CD8-positive, alpha-beta memory T cell (primary cell): ENCODE measurements at places on chromosomes 16 and 17.

GRCh38 chr17:57879437-57880085, 29.7 kb upstream of the MRPS23 start:
- DNase-seq, result no peak
- H3K27me3 ChIP-seq, result peaks cover 4% of the 10 kb centered on the region
- peaks cover 4% of the 10 kb centered on the region for H3K4me1 ChIP-seq
- H3K4me3 ChIP-seq, result no peak overlapping the region
- H3K27ac ChIP-seq, result no peak overlapping the region
- H3K36me3 ChIP-seq, result no peaks in the 10 kb centered on the region

- no peak for DNase-seq
- peaks cover 21% of the 10 kb centered on the region for H3K4me1 ChIP-seq
- no peaks in the 10 kb centered on the region for H3K27me3 ChIP-seq
These were observed 21.8 kb downstream of the CLEC16A start for GRCh38 chr16:10966129-10966528.

DNA sequence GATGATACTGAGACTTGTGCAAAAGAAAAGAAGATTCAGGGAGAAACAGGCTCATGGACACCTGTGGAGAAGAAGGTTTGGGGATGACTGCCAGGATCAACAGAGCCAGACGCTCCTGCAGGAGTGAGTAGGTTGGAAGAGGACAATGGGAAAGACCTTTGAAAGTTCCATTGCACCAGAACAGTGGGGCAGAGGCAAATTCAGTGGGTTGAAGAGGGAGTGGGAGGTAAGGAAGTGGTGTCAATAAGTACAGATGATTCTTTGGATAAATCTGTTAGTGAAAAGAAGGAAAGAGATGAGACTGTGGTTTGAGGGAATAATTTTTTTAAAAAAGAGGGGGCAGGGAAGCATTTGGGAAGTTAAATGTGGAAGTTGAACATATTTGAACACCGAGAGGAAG, 212.8 kb downstream of the SOX9 start:
- no peaks in the 10 kb centered on the region for H3K27me3 ChIP-seq
- no peaks in the 10 kb centered on the region for H3K36me3 ChIP-seq
- H3K4me3 ChIP-seq, result no peak overlapping the region

DNA sequence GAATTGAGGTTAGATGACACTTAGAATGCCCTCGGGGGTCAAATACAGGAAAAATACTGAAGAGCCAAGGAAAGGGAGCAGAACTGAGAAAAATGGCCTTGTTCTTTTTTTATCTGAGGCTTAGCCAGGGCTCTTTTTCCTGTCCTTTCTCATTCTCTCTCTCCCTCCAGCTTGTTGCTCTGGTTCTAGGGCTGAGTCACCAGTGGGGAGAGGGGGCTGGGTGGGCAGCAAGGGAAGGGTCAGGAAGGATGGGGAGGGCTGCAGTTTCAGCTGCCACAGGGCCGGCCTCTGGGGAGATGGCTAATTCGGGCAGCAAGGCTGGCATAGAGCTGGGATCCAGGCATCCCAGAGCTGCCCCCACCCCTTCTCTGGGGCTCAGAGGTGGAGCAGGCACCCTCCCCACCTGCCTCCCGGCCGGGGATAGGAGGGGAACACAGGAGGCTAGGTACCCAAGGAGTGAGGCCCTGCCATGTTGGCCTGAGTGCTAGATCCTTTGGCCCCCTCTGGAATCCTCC, 3.9 kb downstream of the ITGA3 start:
- no peak overlapping the region for H3K4me3 ChIP-seq
- no peak overlapping the region for H3K27ac ChIP-seq
- peaks cover 10% of the 10 kb centered on the region for H3K4me1 ChIP-seq

DNA sequence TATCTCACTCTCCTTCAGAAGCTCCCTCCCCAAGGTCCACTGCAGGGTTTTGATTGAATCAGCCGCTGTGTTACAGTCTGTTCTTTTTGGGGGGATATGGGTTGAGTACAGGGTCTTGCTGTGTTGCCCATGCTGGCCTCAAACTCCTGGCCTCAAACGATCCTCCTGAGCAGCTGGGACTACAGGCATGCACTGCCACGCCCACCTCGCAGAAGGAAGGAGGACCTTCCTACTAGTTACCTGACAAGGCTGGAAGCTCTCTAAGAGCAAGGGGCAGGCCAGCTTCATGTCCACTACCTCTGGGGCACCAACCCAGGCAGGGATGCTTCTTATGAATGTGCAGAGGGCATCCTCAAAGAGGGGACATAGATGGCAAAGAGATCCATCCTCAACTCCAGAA, 1.9 kb upstream of the MMP28 start:
- no peak overlapping the region for H3K4me3 ChIP-seq
- no peak overlapping the region for H3K27ac ChIP-seq
- peaks cover 21% of the 10 kb centered on the region for H3K4me1 ChIP-seq
- H3K27me3 ChIP-seq, result peaks cover 29% of the 10 kb centered on the region

- H3K4me3 ChIP-seq, result no peak overlapping the region
- H3K4me1 ChIP-seq, result no peaks in the 10 kb centered on the region
- no peak overlapping the region for H3K27ac ChIP-seq
- DNase-seq, result no peak
- no peaks in the 10 kb centered on the region for H3K36me3 ChIP-seq
- no peaks in the 10 kb centered on the region for H3K27me3 ChIP-seq
These were observed 71.5 kb downstream of the WWP2 start for GRCh38 chr16:69833357-69834282.

GRCh38 chr17:48628649-48629410, 2.7 kb upstream of the HOXB9 start:
- no peak overlapping the region for H3K4me3 ChIP-seq
- H3K27me3 ChIP-seq, result peaks cover 78% of the 10 kb centered on the region
- peak overlapping the region; percentile 77 for H3K27ac ChIP-seq
- no peaks in the 10 kb centered on the region for H3K36me3 ChIP-seq

DNA sequence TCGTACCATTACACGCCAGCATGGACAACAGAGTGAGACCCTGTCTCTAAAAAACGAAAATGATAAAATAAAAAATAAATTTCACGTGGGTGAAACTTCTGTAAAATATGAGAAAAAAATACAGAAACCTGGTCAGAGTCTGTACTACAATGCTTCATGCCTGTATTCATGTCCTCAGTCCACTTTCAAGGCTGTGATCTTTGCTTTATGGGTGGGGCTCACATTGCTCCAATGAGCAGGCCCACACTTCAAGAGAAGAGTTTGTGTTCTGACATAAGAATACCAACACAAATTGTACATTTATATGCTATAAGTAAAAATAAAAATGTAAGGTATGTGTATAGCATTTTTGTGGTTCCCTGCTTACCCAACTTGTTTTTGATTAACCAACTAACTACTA, 32.2 kb upstream of the ABCA3 start:
- no peaks in the 10 kb centered on the region for H3K27me3 ChIP-seq
- no peak for DNase-seq
- H3K4me3 ChIP-seq, result no peak overlapping the region
- H3K4me1 ChIP-seq, result no peaks in the 10 kb centered on the region
- H3K36me3 ChIP-seq, result no peaks in the 10 kb centered on the region
- H3K27ac ChIP-seq, result no peak overlapping the region

GRCh38 chr17:20059728-20060188, 50.6 kb downstream of the SPECC1 start:
- no peak overlapping the region for H3K4me3 ChIP-seq
- no peak overlapping the region for H3K27ac ChIP-seq
- no peak for DNase-seq
- no peaks in the 10 kb centered on the region for H3K36me3 ChIP-seq
- H3K4me1 ChIP-seq, result no peaks in the 10 kb centered on the region
- no peaks in the 10 kb centered on the region for H3K27me3 ChIP-seq

GRCh38 chr16:27515874-27516353, 33.8 kb downstream of the GTF3C1 start:
- H3K4me1 ChIP-seq, result no peaks in the 10 kb centered on the region
- H3K27ac ChIP-seq, result no peak overlapping the region
- H3K36me3 ChIP-seq, result peaks cover 10% of the 10 kb centered on the region
- no peak overlapping the region for H3K4me3 ChIP-seq

- no peaks in the 10 kb centered on the region for H3K27me3 ChIP-seq
- H3K36me3 ChIP-seq, result no peaks in the 10 kb centered on the region
- H3K4me1 ChIP-seq, result no peaks in the 10 kb centered on the region
- no peak for DNase-seq
- H3K4me3 ChIP-seq, result no peak overlapping the region
- H3K27ac ChIP-seq, result no peak overlapping the region
These were observed 57.3 kb upstream of the MON1B start for GRCh38 chr16:77133706-77134105.

DNA sequence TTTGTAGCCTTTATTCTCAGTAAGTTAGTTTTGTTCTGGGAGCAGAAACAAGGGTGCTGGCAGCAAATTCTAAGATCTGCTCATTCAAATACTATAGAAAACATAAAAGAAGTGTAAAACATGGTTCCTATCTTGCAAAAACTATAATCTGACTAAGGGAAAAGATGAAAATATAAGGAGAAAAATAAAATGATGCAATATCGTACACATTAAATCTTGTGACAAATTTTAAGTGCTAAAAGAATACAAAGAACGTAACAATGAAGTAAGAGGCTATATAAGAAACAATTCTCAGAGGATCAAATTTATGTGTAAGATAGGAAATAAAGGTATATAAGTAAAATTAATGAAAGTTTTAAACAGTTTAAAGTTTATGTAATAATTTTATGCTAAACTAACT, 224.6 kb downstream of the CEP112 start:
- no peak overlapping the region for H3K4me3 ChIP-seq
- H3K36me3 ChIP-seq, result no peaks in the 10 kb centered on the region
- no peak for DNase-seq
- no peak overlapping the region for H3K27ac ChIP-seq
- H3K4me1 ChIP-seq, result no peaks in the 10 kb centered on the region

- no peak overlapping the region for H3K4me3 ChIP-seq
- no peak for DNase-seq
These were observed 73.7 kb upstream of the CHMP6 start for GRCh38 chr17:80917716-80918560.

DNA sequence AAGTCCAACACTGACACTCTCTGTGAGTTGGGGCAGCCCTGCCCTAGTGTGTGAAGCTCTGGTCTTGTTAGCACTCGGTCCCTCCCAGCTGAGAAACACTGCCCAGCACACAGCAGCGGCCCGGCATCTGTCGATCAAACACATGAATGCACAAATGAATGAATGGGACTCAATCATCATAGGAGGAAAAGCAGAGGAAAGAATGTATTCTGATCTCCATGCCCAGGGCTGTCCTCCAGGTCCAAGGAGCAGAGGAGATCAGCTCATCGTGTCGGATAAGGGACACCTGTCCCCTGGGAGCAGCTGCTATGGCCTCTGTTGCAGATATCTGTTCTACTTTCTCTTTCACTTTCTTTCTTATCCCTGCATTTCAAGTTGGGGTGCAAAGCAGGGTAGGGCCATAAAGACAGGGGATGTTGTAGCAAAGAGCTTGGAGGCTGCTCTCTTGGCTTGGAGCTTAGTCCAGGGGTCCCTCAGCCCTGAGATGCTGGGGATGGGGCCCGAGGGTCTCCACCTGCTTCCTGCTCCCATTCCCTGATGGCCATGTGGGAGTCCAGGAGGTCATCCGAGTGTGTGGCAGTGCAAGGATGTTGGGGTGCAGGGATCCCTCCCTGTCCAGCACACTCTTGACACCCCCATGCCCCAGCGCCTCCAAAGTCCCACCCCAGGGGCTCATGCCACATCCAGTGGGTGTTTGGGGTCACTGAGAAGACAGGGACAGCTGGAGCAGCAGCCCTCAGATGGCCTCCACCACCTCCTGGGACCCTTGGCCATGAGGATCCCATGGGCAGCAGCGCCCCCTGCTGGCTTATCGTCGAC, 88.2 kb downstream of the IRF8 start:
- DNase-seq, result peak; percentile 16
- no peak overlapping the region for H3K4me3 ChIP-seq
- peaks cover 4% of the 10 kb centered on the region for H3K27me3 ChIP-seq
- H3K27ac ChIP-seq, result no peak overlapping the region
- H3K36me3 ChIP-seq, result no peaks in the 10 kb centered on the region
- H3K4me1 ChIP-seq, result peaks cover 6% of the 10 kb centered on the region

- no peak for DNase-seq
- H3K4me3 ChIP-seq, result no peak overlapping the region
- H3K27ac ChIP-seq, result no peak overlapping the region
- no peaks in the 10 kb centered on the region for H3K27me3 ChIP-seq
- no peaks in the 10 kb centered on the region for H3K36me3 ChIP-seq
These were observed 6.5 kb upstream of the CCL2 start for GRCh38 chr17:34248511-34249024.

- no peak for DNase-seq
- H3K4me3 ChIP-seq, result no peak overlapping the region
- no peaks in the 10 kb centered on the region for H3K27me3 ChIP-seq
These were observed 145.6 kb upstream of the TBX2 start for GRCh38 chr17:61253937-61254574.

DNA sequence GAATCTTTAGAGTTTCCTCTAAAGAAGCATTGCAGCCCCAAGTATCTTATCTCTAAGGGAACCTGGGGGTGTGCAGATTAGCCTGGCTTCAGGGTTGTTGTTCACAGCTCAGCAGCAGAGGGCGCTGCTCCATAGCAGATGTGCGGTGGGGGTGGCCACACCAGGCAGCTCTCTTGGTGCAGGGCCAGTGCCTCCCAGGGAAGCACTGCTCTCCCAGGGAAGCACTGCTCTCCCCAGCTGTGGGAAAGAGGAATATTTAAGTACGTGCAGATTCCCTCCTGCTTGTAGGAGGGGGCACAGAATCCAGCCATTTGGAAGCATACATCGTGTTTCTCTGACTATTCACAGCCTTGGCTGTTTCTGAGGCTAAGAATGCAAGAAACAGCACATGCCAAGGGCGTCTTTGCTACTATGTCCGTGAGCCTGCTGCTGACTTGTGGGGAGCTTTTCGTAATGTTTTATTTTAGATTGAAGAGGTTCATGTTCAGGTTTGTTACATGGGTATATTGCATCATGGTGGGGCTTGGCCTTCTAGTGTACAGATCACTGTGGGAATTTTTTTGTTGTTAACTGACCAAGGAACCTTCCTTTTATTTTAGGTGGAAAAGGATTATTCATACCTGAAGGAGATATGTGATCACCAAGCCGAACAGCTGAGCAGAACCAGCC, 217.8 kb downstream of the SPECC1 start:
- peaks cover 7% of the 10 kb centered on the region for H3K4me1 ChIP-seq
- H3K4me3 ChIP-seq, result no peak overlapping the region
- no peaks in the 10 kb centered on the region for H3K36me3 ChIP-seq
- H3K27ac ChIP-seq, result no peak overlapping the region
- H3K27me3 ChIP-seq, result no peaks in the 10 kb centered on the region
- DNase-seq, result peak; percentile 75
